ENCODE measurements at places on chromosomes 2 and 18. TPM values are rescaled to one million over a fixed set of nuclear protein-coding genes. Genes with fewer than 3 reads are reported as not detected.

Gene SERPINB13
- total RNA-seq = not detected

Gene IL18R1
- 0.67 TPM for total RNA-seq

DNA sequence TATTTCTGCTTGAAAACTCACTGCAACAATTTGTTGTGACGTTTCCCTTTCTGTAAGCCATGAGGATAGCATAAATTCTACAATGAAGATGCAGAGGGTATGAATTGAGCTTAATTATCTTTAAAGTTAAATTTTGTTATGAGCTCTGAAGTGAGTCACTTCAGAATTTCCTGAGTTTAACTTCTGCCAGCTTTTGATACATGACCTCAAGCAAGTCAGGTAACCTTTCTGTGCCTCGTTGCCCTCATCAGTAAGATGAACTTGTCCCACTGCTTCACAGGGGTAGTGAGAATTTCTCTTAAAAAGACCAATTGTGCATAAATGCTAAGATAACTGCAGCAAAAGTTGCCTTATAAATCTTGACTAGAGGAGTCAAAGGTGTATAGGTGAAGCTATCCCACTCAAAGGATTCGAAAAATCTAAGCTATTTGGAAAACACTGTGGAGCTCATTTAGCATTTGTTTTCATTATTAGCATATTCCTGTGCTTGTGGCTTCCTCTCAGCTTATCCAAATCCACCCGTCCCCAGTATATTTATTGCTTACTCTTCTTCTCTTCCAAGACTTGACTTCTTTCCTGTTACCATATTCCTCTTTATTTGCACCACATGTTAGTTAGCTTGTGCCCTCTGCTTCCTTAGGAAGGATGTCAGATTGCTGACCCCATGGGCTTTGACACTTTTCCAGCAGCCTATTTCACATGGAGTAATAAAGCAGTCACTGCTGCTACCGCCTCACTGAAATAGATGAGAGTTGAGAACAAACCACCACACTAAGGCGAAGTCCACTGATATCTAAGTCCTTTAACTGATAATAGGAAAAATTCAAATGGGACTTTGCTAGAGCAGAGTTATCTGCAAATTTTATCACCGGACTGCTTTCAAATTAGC lies 428.6 kb downstream of the ERBB4 start:
- DNase-seq = no peak

DNA sequence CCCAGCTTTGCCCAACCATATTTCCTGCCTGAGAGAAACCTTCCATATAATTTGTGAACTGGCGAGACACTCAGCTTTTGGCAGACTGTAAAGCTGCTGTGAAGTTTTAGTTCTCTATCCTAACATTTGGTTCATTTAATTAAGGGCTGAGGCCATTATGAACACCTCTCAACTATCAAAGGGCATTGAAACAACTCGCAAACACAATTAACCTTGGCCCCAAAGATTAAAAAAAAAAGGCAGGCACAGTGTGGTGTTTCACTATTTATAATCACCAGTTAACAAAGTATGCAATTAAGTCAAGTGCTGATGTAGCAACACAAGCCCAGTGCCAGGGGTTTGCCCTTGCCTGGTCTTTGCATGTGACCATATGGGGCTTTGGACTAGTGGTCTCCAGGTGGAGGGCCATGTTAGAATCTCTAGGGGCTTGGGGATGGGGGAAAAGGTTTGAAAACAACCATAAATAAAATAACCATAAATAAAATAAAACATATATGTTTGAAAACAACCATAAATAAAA lies 297.6 kb upstream of the SKOR2 start:
- DNase-seq = no peak

DNA sequence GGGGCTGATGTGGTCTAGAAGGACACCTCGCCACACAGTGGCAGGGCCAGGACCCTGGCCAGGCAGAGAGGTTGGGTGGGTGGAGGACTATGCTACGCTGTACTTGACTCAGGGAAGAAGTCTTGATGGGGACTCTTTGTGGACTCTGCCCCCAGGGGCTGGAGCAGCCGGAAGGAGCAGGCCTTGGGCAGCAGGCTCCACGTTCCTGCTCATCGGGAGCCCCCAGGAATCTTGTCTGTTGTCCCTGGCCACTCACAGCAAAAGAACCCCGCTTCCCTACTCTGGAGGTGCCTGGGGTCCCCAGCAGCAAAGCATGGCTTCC lies 79.0 kb downstream of the POLR1A start:
- no peak for DNase-seq

Measured in Right ventricle myocardium superior (tissue), 1 donor.